ENCODE measurements at places on chromosomes 7 and 10.

DNA sequence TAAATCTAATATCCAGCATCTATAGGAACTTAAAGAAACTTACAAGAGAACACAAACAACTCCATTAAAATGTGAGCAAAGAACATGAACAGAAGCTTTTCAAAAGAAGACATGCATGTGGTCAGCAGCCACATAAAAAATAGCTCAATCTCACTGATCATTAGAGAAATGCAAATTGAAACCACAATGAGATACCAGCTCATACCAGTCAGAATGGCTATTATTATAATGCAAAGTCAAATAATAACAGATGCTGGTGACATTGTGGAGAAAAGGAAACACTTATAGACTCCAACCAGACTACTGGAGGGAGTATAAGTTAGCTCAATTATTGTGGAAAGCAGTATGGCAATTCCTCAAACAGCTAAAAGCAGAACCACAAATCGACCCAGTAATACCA lies 1314.5 kb downstream of the XPNPEP1 start:
- no peak for DNase-seq

GRCh38 chr10:127154831-127155620 lies 41.4 kb downstream of the INSYN2A start:
- no peak for DNase-seq

DNA sequence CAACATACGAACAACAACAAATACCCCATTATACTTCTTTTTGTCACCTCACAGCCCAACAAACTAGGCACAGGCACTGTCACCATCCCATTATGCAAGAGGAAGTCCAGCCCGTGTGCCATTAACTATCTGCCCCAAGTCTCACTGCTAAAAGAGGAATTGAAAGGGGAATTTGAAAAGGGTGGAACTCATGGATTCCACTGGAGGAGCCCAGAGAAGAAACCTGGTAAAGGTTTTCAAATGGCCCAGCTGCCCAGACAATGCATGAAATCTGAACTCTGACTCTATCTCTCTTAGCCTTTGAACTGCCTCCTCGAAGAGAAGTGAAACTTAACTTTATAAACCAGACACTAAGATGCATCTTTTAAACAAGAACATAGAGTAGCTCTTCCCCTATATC lies 130.0 kb downstream of the PLXNA4 start:
- no peak for DNase-seq

DNA sequence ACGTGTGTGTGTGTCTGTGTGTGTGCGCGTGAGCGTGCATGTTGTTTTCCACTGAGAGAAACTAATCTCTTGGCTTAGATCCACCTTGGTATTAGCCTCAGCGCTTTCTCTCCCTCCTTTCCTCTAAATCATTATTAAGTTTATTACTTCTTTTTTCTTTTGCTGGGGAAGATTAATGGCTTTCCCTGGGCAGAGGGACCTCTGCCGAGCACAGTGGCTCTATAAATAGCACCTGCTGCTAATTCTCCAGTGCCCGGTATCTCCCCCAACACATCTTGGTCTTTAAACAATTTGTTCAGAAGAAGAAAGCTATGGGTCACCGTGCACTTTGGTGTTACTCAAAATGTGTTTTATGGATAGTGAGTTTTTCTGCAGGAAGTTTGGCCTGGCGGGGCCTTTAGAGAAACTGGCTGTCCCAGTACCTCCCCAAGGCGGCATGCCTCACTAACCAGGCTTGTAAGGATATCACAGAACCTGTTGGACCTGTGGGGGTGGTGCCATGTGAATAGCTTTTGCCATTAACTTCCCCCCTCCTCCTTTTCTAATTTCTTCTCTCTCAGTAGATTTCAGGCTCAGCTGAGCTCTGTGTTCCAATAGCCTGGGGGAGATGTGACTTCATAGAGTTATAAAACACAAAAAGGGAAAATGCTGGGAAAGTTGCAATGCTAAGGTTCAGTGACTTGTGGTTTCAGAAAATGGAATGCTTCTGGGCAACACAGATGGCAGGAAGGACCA lies 70.1 kb upstream of the RAB11FIP2 start:
- DNase-seq, result no peak

- DNase-seq, result no peak
Observed at GRCh38 chr10:10787586-10787985, 230.1 kb upstream of the CELF2 start.

- DNase-seq, result no peak
Observed at GRCh38 chr10:17081431-17081830, 48.2 kb downstream of the CUBN start.

- DNase-seq, result no peak
Observed at GRCh38 chr7:65475040-65475726, 101.5 kb downstream of the ZNF92 start.

- DNase-seq, result no peak
Observed at GRCh38 chr10:120783867-120784266, 67.3 kb upstream of the WDR11 start.

DNA sequence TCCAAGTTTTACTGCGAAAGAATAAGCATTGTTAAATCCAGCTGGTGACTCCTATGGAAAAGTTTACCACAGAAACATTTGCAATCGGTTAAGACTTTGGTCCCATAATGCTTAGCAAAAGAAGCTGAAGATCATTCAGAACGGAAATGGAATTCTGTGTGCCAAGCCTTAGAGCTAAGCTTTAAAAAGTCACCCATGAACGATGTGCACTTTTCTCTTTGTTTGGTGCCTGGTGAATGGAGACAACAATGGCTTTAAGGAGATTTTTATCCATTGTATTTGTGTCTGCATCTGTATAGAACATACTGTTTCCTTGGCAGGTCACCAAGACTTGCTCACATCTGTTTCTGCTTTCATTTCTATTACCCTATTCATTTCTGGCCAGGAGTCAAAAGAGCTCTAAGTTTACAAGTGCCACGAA lies 26.3 kb upstream of the COL1A2 start:
- no peak for DNase-seq

GRCh38 chr7:101075646-101076045 lies 9.6 kb upstream of the TRIM56 start:
- no peak for DNase-seq

DNA sequence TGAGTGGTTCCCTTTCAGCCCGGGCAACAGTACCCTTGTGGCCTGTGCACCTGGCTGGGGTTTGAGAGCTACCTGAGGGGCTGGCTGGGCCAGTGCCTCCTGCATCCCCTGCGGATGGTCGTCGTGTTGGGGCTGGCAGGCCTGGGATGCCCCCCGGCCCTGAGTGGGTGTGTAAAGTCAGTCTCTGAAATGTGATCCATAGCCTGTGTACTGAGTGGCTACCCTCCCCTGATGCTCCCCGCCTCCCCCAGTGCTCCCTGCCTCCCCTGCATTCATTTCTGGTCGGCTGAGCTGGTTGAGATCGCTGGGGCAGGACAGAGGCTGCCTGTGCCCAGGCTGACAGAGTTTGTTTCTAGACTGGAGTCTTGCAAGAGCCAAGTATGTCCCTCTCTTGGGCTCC lies 9.3 kb downstream of the ZNF316 start:
- DNase-seq, result no peak

Measured in stimulated activated CD8-positive, alpha-beta memory T cell treated with anti-CD3 and anti-CD28 coated beads, Interleukin-2, amount 100 ng/mL, for 1 hour (primary cell).